ENCODE measurements at places on chromosomes 3 and 15.

DNA sequence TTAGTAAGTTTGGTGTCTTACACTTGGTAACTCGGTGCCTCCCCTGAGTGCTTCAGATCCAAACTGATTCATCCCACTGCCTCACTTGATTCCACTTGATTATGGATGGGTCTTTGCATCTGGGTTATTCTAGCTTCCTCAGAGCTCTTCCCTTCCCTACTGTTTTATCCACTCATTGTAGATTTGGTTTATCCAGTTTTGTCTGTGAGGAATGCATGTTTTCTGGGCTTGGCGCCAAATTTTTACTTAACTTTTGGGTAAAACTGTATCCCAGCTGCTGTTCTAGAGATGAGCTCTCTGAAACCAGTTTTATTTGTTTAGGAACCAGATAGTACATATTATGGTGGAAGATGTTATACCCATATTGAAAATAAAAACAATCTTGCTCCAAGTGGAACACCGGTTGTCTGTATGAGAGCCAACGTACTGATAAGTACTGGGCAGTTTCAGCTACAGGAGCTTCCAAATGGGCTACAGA lies 20.9 kb downstream of the RAD54L2 start:
- no peak overlapping the region for H3K4me3 ChIP-seq
- no peaks in the 10 kb centered on the region for H3K27me3 ChIP-seq
- H3K36me3 ChIP-seq: no peaks in the 10 kb centered on the region
- H3K27ac ChIP-seq: no peak overlapping the region
- DNase-seq: no peak

DNA sequence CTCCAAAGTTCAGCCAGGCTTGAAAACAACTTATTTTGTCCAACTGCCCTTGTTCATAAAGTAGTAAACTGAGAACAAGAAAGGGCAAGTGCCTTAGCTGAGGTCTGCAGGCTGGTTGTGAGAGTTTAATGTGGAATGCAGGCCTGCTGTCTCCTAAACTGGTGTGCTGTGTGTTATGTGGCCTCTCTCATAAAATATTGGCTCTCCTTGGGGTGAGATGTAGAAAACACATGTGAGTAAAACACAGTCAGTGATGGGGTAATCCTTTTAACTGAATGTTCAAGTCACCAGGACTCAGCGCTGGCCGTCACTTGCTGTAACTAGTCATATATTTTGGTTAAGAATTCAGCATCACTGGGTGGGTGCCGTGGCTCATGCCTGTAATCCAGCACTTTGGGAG lies 7.1 kb upstream of the ST6GAL1 start:
- peak overlapping the region; percentile 24 for H3K27ac ChIP-seq
- DNase-seq: no peak
- H3K4me3 ChIP-seq: no peak overlapping the region
- no peaks in the 10 kb centered on the region for H3K27me3 ChIP-seq
- H3K36me3 ChIP-seq: no peaks in the 10 kb centered on the region
- peaks cover 14% of the 10 kb centered on the region for H3K4me1 ChIP-seq

GRCh38 chr3:148820361-148821245 lies 7.0 kb upstream of the CPB1 start:
- no peak for DNase-seq
- no peaks in the 10 kb centered on the region for H3K36me3 ChIP-seq
- no peak overlapping the region for H3K27ac ChIP-seq
- no peaks in the 10 kb centered on the region for H3K27me3 ChIP-seq
- H3K4me1 ChIP-seq: no peaks in the 10 kb centered on the region
- H3K4me3 ChIP-seq: no peak overlapping the region

GRCh38 chr15:97648728-97649127 lies 311.8 kb upstream of the ARRDC4 start:
- no peak overlapping the region for H3K4me3 ChIP-seq
- DNase-seq: no peak
- H3K27me3 ChIP-seq: peaks cover 9% of the 10 kb centered on the region
- H3K27ac ChIP-seq: no peak overlapping the region
- H3K4me1 ChIP-seq: no peaks in the 10 kb centered on the region

- no peaks in the 10 kb centered on the region for H3K4me1 ChIP-seq
- H3K27me3 ChIP-seq: no peaks in the 10 kb centered on the region
- no peak for DNase-seq
- H3K36me3 ChIP-seq: no peaks in the 10 kb centered on the region
These were observed 346.6 kb downstream of the EPHB1 start for GRCh38 chr3:135141672-135142071.

GRCh38 chr15:90173372-90173771 lies 27.8 kb upstream of the SEMA4B start:
- H3K4me3 ChIP-seq: no peak overlapping the region
- H3K27me3 ChIP-seq: no peaks in the 10 kb centered on the region
- H3K36me3 ChIP-seq: no peaks in the 10 kb centered on the region
- no peak overlapping the region for H3K27ac ChIP-seq
- H3K4me1 ChIP-seq: no peaks in the 10 kb centered on the region

- H3K4me3 ChIP-seq: no peak overlapping the region
- H3K27me3 ChIP-seq: no peaks in the 10 kb centered on the region
- peaks cover 13% of the 10 kb centered on the region for H3K4me1 ChIP-seq
- DNase-seq: no peak
- H3K36me3 ChIP-seq: no peaks in the 10 kb centered on the region
These were observed 151.1 kb upstream of the HES1 start for GRCh38 chr3:193984876-193985275.

DNA sequence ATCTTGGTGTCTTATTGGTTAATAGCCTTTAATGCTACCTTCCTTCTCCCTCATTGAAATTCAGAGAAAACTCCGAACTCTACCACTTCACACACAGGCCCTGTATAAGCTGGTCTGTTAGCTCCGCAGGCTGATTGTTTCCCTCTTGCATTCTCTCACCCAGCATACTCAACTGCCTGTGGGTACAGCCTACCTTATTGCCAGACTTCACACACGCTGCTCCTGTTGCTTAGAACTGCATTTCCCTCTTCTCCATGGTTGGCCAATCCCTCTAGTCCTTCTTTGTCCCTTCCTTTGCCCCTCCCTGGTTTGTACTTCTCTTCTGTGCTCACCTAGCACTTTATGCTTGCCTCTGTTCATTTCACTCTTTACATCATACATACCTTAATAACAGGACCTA lies 92.9 kb upstream of the PRTG start:
- H3K36me3 ChIP-seq: peaks cover 23% of the 10 kb centered on the region
- H3K27me3 ChIP-seq: no peaks in the 10 kb centered on the region
- no peak for DNase-seq
- no peak overlapping the region for H3K27ac ChIP-seq
- H3K4me3 ChIP-seq: no peak overlapping the region

DNA sequence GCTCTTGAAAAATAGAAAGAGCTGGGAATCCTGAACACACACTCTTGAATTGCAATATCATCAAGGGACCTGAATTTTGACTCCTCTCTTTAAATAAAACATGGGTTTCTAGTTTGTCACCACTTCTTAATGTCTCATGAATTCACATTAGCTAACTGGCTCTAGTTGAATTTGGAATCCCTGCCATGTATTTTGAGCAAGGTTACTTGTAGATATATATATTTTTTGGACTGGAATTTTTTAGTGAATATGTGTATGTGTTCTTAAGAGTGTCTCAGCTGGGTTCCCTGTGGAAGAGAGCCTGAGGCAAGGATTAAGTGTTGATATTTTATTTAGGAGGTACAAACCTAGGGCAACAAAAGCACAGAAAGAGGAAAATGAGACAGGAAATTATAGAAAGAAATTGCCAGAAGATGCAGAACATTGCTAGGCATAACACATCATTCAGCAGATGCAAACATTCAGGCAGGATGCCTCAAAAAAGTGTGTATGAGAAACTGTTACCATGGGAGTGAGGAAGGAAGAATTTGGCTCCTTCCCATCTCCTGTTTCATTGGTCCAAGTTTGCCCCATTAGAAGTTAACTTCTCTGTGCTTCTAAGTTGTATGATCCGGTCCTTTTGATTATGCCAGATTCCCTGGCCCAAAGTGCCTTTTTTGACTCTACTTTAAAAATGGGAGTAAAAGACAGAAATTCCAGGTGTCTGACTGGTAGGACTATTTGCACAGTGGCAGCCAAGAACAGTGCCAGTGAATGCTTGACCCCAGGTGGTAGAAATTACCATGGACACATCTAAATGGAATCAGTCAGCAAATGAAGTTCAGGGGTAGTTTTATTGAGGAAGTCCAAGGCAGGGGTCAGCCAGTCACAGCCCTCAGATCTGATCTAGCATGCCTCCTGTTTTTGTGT lies 253.7 kb upstream of the TGFBR2 start:
- no peak for DNase-seq
- peaks cover 66% of the 10 kb centered on the region for H3K4me1 ChIP-seq
- no peaks in the 10 kb centered on the region for H3K36me3 ChIP-seq
- no peak overlapping the region for H3K4me3 ChIP-seq

- peak overlapping the region; percentile 39 for H3K4me3 ChIP-seq
- DNase-seq: no peak
- no peak overlapping the region for H3K27ac ChIP-seq
- no peaks in the 10 kb centered on the region for H3K4me1 ChIP-seq
- H3K36me3 ChIP-seq: no peaks in the 10 kb centered on the region
These were observed 20.1 kb upstream of the PLSCR5 start for GRCh38 chr3:146625186-146625775.

- no peak overlapping the region for H3K4me3 ChIP-seq
- no peaks in the 10 kb centered on the region for H3K27me3 ChIP-seq
- no peaks in the 10 kb centered on the region for H3K36me3 ChIP-seq
- no peak overlapping the region for H3K27ac ChIP-seq
- H3K4me1 ChIP-seq: no peaks in the 10 kb centered on the region
These were observed 52.1 kb downstream of the EDEM1 start for GRCh38 chr3:5239602-5240001.

- H3K36me3 ChIP-seq: peaks cover 12% of the 10 kb centered on the region
- H3K27ac ChIP-seq: no peak overlapping the region
- no peak overlapping the region for H3K4me3 ChIP-seq
- no peaks in the 10 kb centered on the region for H3K27me3 ChIP-seq
- peaks cover 12% of the 10 kb centered on the region for H3K4me1 ChIP-seq
- no peak for DNase-seq
These were observed 42.5 kb downstream of the CMTM6 start for GRCh38 chr3:32460031-32460749.

GRCh38 chr3:73485877-73486330 lies 138.8 kb downstream of the PDZRN3 start:
- H3K27ac ChIP-seq: no peak overlapping the region
- H3K4me1 ChIP-seq: no peaks in the 10 kb centered on the region
- DNase-seq: no peak
- H3K36me3 ChIP-seq: no peaks in the 10 kb centered on the region
- H3K27me3 ChIP-seq: no peaks in the 10 kb centered on the region
- no peak overlapping the region for H3K4me3 ChIP-seq

GRCh38 chr3:9165421-9165820 lies 84.0 kb downstream of the SRGAP3 start:
- no peak for DNase-seq
- no peak overlapping the region for H3K27ac ChIP-seq
- H3K4me1 ChIP-seq: peaks cover 58% of the 10 kb centered on the region

DNA sequence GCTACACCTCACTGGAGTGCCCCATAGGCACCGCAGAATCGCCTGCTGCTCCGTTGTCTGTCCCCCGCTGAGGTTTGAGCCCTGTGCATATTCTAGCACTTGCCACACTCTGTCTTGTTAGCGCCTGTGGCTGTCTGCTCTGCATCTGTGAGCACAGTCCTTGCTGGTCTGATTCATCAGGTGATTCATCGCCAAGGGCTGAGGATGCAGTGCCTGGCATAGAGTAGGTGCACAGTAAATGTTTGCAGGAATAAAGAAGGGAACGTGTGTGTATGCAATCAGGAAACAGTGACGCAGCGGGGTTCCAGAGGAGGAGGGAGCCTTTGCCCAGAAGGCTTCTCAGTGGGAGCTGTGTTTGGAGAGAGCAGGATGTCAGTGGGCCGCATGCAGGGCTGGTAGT lies 124.0 kb upstream of the PLXNA1 start:
- H3K27me3 ChIP-seq: no peaks in the 10 kb centered on the region
- H3K4me1 ChIP-seq: peaks cover 16% of the 10 kb centered on the region
- H3K27ac ChIP-seq: peak overlapping the region; percentile 52
- H3K36me3 ChIP-seq: peaks cover 1% of the 10 kb centered on the region
- DNase-seq: peak; percentile 89

DNA sequence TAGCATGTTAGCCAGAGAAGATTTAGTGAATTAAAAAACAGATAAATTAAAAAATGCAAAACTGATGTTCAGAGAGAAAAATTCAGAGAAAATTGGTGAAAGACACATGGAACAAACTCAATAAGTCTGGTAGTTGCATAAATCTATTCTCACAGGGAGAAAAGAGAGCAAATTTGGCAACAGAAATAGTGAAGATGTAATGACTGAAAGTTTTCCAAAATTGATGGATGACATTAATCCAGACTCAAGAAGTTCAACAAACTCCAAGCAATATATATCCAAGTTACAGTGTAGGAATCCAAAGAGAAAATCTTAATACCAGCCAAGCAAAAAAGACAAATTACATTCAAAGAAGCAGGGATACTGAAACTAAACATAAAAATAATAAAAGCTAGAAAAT lies 302.7 kb upstream of the ARPP21 start:
- no peaks in the 10 kb centered on the region for H3K4me1 ChIP-seq
- H3K27me3 ChIP-seq: no peaks in the 10 kb centered on the region
- H3K27ac ChIP-seq: no peak overlapping the region
- no peak overlapping the region for H3K4me3 ChIP-seq
- H3K36me3 ChIP-seq: no peaks in the 10 kb centered on the region

DNA sequence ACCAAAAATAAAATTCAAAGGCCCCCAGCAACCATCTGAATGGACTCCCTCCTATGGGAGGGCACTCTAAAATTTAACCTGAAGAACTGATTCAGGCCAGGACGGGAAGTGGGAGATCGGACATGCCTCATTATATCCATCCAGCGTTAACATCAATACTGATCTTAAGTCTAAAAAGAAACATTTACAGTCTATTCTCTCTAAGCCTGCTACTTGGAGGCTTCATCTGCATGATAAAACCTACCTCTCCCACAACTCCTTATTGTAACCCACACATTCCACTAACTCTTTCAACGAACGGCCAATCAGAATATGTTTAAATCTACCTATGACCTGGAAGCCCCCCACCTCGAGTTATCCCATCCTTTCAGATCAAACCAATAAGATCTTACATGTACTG lies 68.4 kb downstream of the HERC1 start:
- no peak overlapping the region for H3K27ac ChIP-seq
- H3K4me1 ChIP-seq: peaks cover 16% of the 10 kb centered on the region
- no peak for DNase-seq
- H3K4me3 ChIP-seq: no peak overlapping the region
- no peaks in the 10 kb centered on the region for H3K27me3 ChIP-seq

Data from keratinocyte (primary cell).